ENCODE measurements at places on chromosomes 4 and X.

GRCh38 chrX:82333575-82333974, 1131.7 kb downstream of the SH3BGRL start:
- DNase-seq = no peak

DNA sequence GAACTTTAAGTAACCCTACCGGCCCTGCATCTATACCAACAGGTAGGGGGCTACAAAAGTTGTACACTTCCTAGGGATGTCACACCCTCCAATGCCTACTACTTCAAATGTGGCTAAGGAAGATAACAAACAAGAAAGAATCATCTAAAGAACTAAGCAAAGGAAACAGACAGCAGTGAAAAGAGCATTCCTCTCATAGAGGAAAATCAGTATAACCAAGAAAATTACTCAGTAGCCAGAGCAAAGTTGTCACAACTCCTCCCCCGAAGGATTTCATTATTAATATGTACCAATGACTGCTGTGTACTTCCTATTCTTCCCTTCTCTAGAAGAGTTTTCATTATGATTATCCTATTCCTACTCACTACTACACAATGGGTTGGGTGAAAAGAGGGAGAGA, 12.6 kb downstream of the ANKRD17 start:
- no peak for DNase-seq

- DNase-seq = no peak
Observed at GRCh38 chr4:93718233-93718632, 110.3 kb upstream of the ATOH1 start.

- DNase-seq = peak; percentile 80
Observed at GRCh38 chr4:86302251-86302650, 57.6 kb downstream of the MAPK10 start.

Data from left renal cortex interstitium (tissue), 4 donors.